ENCODE measurements at places on chromosomes 3 and 15. TPM values are rescaled to one million over a fixed set of nuclear protein-coding genes. Genes with fewer than 3 reads are reported as not detected.

Gene TRH
- total RNA-seq: not detected

Gene DUOXA2
- total RNA-seq: not detected

Gene TOMM70
- total RNA-seq: 22.5 TPM

Gene CSPG5
- 0.14 TPM for total RNA-seq

Gene CISH
- 13.3 TPM for total RNA-seq

Gene CXCR6
- 2.2 TPM for total RNA-seq

Gene PLXND1
- total RNA-seq: 207 TPM

Gene ATP1B3
- total RNA-seq: 106 TPM

Gene CP
- total RNA-seq: 64.0 TPM
